GM12878 (cell line): ENCODE measurements at places on chromosomes 3 and 15. TPM values are rescaled to one million over a fixed set of nuclear protein-coding genes. Genes with fewer than 3 reads are reported as not detected.

GRCh38 chr3:7897655-7898054 is 604.0 kb upstream of the LMCD1 start:
- H3K4me1 ChIP-seq, result no peaks in the 10 kb centered on the region
- no peak overlapping the region for H3K27ac ChIP-seq
- no peaks in the 10 kb centered on the region for H3K27me3 ChIP-seq
- no peaks in the 10 kb centered on the region for H3K36me3 ChIP-seq
- H3K4me3 ChIP-seq, result no peak overlapping the region

DNA sequence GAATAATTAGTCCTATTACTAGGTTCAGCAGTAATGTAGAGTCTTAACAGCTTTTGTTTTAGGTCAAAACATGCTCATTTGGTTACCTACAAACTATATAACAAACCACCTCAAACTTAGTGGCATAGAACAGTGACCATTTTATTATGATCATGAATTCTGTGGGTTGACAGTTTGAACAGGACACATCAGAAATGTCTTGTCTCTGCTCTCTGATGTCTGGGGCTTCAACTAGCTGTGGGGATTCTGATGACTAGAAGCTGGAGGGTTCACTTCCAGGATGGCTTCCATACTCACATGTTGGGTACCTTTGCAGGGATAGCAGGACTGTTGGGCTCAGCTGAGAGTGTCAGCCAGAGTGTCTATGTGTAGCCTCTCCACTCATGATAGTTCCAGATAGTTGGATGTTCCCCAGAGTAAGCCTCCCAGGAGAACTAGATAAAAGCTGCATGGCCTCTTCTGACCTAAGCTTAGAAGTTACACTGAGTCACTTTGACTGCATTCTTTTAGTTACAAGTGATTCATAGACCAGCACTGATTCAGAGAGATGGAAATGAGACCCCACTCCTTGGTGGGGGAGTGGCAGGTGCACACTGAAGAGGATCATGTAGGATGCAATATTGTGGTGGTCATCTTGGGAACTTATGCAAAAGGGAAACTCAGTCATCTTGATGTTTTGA is 32.6 kb downstream of the PLCL2 start:
- H3K4me3 ChIP-seq, result no peak overlapping the region
- H3K27me3 ChIP-seq, result no peaks in the 10 kb centered on the region
- no peaks in the 10 kb centered on the region for H3K36me3 ChIP-seq
- H3K27ac ChIP-seq, result peak overlapping the region; percentile 28
- DNase-seq, result no peak

GRCh38 chr3:99579246-99579645 is 59.1 kb upstream of the COL8A1 start:
- no peak overlapping the region for H3K27ac ChIP-seq
- no peaks in the 10 kb centered on the region for H3K36me3 ChIP-seq
- no peak for DNase-seq
- H3K27me3 ChIP-seq, result no peaks in the 10 kb centered on the region
- no peaks in the 10 kb centered on the region for H3K4me1 ChIP-seq

DNA sequence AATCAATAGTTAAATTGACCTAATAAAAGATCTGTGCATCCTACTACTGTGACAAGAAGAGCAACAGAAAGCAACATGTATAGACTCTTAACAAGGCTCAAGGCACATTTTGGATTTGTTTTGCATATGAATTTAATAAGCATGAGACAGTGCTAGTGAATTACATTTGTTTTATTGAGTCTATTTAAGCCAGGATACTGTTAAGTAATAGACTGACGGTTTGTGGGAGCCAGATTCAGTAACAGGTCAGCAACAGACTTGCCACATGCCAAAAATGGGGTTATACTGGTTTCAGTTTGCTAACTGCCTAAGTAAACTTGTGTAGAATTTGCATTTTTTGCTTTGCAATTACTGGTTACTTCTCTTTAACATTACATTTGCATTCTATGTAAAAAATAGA is 54.0 kb downstream of the MBNL1 start:
- DNase-seq, result peak; percentile 61
- peak overlapping the region; percentile 51 for H3K27ac ChIP-seq
- H3K4me1 ChIP-seq, result peaks cover 21% of the 10 kb centered on the region

DNA sequence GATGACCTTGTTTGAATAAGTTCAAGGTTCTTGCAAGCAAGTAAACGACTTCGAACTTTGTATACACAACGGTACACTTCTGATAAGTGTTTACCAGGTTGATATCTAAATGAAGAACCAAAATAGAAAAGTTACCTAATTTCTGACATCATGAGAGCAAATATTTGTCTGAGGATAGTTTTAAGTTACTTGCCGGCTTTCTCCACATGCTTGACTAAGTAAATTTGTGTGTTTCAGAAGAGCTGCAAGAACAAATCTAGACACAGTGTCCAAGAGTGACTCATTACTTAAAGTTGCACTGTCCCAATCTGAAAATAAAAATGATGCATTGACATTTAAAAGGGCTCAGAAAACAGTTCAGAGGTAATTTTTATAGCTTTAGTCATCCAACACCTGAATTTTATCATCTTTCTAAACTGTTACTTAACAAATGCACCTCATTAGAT is 115.1 kb downstream of the HERC1 start:
- H3K27ac ChIP-seq, result no peak overlapping the region
- peaks cover 11% of the 10 kb centered on the region; the same call in 1 of the 2 replicates for H3K36me3 ChIP-seq
- H3K27me3 ChIP-seq, result no peaks in the 10 kb centered on the region

BNC1 gene
- not detected in 2 replicates for total RNA-seq

MME gene
- 0.23 and 0.51 TPM in 2 replicates for total RNA-seq

GOLGA8H gene
- 0.23 and 0.35 TPM in 2 replicates for total RNA-seq

ADAMTS7 gene
- total RNA-seq, result 0.08 and 0.28 TPM in 2 replicates

TSC22D2 gene
- 16.1 and 17.1 TPM in 2 replicates for total RNA-seq
